ENCODE measurements at places on chromosomes 7 and 10.

- DNase-seq = peak; percentile 35
Measured at GRCh38 chr10:21675157-21675796, 141.2 kb downstream of the MLLT10 start.

GRCh38 chr7:20577441-20578071 lies 37.9 kb upstream of the ABCB5 start:
- no peak for DNase-seq

DNA sequence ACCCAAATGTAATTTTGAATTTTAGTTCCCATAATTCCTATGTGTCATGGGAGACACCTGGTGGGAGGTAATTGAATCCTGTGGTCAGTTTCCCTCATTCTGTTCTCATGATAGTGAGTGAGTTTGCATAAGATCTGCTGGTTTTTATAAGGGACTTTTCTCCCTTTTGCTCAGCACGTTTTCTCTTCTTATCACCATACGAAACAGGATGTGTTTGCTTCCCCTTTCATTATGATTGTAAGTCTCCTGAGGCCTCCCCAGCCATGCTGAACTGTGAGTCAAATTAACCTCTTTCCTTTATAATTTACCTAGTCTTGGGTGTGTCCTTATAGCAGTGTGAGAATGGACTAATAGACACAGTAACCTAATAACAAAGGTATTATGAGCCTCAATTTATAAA lies 36.1 kb upstream of the ZNF736 start:
- DNase-seq = no peak

DNA sequence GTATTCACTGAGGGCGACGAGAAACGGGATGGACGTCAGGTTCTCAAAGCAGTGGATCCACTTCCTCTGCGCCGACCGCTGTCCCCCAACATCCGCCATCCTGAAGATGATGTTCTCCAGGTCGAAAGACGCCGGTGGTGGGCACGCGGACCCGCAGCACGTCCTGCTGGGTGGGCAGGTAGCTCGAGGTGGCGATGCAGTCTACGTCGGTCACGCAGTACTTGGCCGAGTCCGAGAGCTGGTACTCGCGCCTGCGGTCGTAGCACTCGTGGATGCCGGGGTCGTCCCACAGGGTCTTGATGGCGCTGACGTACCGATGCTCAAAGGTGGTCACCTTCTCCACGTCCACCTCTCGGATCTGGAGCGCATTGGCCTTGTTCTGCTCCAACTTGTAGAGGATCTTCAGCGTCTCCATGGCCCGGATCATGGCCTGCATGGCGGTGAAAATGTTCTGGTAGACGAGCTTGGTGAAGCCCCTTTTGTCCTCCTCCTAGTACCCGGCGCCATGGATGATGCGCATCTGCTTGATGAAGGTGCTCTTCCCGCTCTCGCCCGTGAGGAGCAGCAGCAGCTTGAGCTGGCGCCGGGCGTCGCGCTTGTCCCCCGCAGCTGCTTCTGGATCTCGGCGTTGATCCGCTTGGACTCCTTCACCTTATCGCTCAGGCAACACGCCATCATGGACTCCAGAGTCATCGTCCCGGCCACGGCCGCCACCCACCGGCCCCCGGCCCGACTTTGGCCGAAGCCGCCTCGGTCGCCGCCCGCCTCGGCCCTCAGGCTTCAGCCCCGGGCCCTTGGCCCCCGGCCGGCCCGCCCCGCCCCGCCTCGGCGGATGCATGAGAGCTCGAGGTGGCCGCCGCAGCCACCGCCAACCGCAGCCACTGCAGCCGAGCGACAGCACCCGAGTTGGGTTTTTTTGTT lies 122.9 kb upstream of the KCTD7 start:
- no peak for DNase-seq

GRCh38 chr10:89274928-89275327 lies 23.4 kb upstream of the LIPA start:
- DNase-seq = no peak

DNA sequence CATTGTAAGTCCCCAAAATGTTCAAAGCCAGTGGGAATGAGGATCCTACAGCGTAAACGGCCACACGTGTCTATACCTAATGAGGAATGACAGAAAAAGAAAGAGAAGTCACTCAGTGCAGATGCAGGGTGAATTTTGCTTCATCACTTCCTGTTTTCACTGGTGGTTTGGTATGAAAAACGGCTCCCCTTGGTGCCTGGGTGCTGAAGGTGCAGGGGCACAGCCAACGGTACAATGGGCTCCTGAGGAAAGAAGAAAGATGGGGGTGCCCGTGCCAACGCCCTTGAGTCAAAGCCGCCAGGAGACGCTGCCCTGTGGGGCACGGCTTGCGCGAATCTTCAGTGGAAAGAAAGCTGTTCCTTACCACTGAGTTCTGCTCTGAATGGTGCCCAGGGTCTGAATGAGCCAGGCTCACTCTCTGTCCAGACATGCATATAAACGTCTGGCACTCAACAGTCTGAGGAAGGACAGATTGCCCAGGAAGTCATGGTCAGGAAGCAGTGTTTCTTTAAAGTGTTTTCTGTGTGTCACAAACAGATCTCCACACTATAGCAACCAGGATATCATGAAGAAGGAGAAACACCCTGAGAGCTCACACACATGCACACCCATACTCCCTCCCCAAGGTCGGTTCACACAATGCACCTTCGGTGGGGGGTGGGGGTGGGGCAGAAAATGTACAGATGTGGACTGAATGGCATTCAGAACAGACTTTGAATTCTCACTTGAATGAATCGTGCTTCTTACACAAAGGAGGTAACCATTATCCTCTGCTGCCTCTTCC lies 105.8 kb downstream of the ELMO1 start:
- peak; percentile 77 for DNase-seq

- no peak for DNase-seq
Measured at GRCh38 chr10:16681521-16681920, 135.7 kb downstream of the RSU1 start.

- DNase-seq = no peak
Measured at GRCh38 chr10:48442090-48442808, 135.8 kb downstream of the MAPK8 start.

DNA sequence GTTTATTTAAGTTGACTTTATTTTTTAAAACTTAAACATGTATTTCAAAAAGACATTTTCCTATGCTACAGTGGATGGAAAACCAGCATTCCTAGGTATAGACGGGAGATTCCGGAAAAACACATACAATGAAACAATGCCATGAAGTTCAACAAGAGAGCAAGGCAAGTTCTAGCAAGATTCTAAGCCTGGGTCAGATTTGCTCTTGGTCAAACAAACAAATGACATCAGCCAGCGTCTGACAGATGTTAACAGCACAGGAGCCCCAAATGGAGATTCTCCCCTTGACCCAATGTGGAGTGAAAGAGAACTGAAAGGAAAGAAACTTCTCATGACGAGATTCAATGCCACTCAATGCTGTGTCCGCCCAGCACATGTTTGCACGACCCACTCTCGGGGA lies 149.9 kb downstream of the NEURL1 start:
- DNase-seq = no peak

- no peak for DNase-seq
Measured at GRCh38 chr7:84688671-84689070, 494.1 kb upstream of the SEMA3A start.

GRCh38 chr10:13699216-13699615 lies 112.5 kb downstream of the PRPF18 start:
- DNase-seq = no peak

DNA sequence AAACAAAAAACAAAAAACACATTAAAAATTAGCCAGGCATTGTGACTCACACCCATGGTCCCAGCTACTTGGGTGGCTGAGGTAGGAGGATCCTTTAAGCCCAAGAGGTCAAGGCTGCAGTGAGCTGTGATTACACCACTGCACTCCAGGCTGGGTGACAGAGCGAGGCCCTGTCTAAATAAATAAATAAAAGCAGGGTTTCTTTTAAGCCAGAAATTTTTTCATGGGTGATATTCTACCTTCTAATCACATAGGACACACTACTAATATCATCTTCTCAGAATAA lies 14.2 kb upstream of the SVIL start:
- no peak for DNase-seq

- DNase-seq = no peak
Measured at GRCh38 chr10:61480208-61480607, 27.0 kb upstream of the TMEM26 start.
